GM23338 (cell line): ENCODE measurements at places on chromosomes 5 and 9. TPM values are rescaled to one million over a fixed set of nuclear protein-coding genes. Genes with fewer than 3 reads are reported as not detected.

DNA sequence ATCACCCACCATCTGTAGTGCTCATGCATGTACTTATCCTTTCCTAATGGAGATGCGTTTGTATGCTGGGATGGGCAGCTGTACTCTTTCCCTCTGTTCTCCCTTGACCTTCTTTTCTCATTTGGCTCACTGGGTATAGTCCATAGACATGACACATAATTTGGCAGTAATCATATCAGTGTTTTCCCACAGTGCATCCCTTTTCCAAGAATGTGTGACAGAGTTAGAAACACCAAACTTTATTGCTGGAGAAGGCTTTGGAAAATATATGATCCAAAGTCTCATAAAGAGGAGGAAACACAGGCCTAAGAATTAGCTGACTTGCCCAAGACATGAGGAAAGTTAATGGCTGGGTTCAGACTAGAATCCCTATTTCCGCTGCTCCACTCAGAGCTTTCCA, 1233.4 kb upstream of the DMAC1 start:
- DNase-seq, result no peak

GRCh38 chr5:10591159-10591558, 27.3 kb downstream of the ANKRD33B start:
- DNase-seq, result no peak

- no peak for DNase-seq
Observed at GRCh38 chr9:127474592-127474991, 23.3 kb downstream of the LRSAM1 start.

DNA sequence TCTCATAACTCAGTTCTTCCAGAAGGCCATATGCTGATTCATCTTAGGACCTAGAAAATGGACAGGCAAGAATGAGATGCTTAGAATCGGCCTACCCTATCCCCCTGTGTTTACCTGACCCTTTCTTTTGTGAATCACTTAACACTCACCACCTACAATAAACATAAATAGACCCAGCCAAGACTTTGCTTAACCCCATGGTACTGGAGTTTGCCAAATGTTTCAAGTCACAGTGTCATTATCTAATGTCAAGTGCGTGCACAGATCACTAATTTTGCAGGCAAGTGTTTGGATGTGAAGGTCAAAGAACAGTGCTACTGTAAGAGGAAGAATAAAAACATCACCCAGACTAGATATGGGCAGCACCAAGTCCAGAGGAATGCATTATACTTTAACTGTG, 77.5 kb downstream of the GLIS3 start:
- DNase-seq, result no peak

The NR6A1 gene
- 125 and 139 TPM in 2 replicates for total RNA-seq

The SOHLH1 gene
- total RNA-seq, result 0.21 TPM in 1 of 2 replicates, not detected in the other

The CDH9 gene
- total RNA-seq, result 0.31 TPM in 1 of 2 replicates, not detected in the other

The NEK6 gene
- total RNA-seq, result 10.4 and 11.2 TPM in 2 replicates

The ELL2 gene
- 17.7 and 32.6 TPM in 2 replicates for total RNA-seq
